ENCODE measurements at places on chromosomes 2 and 18.

DNA sequence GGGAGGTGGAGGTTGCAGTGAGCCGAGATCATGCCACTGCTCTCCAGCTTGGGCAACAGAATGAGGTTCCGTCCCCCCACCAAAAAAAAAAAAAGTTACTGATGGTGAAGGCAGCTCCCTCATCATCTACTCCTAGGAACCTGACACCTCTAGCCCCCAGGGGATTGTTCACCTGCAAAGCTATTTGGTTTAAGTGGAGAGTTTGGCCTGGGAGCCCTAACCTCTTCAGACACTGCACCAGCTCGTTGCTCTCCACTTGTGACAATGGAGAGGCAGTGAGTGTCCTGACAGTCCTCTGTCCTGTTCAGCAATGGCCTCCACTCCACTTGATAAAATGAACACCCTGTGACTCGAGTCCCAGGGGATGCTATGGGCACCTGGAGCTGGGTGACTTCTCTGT lies 43.5 kb downstream of the ATP6V1C2 start:
- DNase-seq = no peak

DNA sequence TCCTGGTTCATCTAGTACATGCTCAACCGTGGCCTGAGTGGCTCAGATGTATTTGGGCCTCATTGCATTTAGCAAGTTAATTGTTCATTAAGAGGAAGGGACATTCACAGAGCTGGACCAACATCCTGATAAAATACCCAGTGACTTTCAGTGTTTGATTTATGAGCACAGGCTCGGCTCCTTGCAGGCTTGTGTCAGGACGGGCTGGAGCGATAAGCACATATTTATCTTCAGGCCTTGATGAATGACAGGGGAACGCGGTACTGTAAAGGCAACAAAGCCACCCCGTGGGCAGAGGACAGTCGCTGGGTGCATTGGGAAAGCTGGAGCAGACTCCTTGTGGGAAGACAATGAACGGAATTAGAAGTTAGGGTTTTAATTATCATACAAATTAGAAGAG lies 548.6 kb upstream of the HS6ST1 start:
- no peak for DNase-seq

GRCh38 chr2:235518322-235519090 lies 24.7 kb downstream of the AGAP1 start:
- DNase-seq = no peak

- DNase-seq = no peak
These were observed 25.0 kb upstream of the FAHD2A start for GRCh38 chr2:95377216-95378123.

DNA sequence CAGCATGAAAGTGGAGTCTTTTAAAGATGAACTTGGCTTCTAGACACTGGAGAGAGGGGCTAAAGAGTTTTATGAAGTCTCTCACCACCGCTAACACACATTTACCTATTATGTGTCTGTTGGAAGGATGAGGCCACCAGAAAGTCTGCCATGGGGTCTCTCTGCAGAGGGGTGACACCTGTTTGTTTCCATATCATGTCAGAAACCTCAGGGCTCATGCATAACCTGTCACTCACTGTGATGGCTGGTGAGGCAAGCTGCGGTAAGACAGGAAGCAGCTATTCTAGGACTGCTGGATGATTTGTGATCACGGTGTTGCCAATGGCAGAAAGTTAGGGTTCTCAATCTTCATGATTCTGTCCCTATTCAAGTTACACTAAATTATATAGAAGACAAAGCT lies 60.8 kb upstream of the DNMT3A start:
- no peak for DNase-seq

GRCh38 chr18:9147440-9148202 lies 11.0 kb downstream of the ANKRD12 start:
- peak; percentile 4 for DNase-seq

DNA sequence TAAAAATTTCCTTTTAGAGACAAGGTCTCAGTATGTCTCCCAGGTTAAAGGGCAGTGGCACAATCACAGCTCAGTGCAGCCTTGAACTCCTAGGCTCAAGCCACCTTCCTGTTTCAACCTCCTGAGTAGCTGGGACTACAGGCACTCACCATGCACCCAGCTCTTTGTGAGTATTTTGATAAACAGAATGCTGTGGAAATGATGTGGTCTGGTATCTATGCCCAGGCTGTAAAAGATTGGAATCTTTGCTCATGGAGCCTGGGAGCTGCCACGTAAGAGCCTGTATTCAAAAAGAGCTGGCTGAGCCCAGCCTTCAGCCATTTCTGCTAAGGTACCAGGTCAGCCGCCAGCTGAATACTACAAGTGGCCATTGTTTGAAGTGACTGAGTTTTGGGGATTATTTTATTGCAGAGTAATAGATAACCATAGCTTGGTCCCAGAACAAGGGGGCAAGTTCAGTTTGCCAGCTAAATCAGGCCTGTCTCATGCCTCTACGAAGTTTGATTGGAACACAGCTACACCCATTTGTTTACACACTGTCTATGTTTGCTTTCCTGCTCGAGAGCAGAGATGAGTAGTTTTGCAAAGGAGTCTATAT lies 21.3 kb upstream of the ARL5A start:
- DNase-seq = peak; percentile 7

All from NCI-H1092 (cell line).